Suppressor macrophage (primary cell): ENCODE measurements at places on chromosomes 6 and 20.

- peak; percentile 12 for DNase-seq
Measured at GRCh38 chr20:54622333-54623295, 147.2 kb downstream of the DOK5 start.

DNA sequence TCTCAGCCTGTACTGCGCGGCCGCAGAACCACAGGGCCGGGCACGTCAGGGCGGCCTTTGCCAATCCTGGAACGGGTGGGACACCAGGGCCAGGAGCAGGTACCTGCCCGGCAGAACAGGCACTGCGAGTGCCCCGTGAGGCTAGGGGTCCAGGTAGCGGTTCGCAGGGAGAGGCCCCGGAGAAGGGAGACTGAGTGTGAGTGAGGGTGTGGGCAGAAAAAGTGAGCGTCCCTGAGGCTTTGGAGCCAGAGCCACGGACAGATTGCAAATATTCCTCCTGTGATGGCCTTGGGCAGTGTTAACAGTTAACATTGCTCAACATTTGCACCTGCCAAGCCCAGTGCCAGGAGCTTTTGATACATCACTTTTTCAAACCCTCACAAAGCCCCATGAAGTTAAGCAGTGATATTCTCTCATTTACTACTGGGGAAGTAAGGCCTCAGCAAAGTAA lies 491 bp downstream of the GNMT start:
- DNase-seq = no peak

DNA sequence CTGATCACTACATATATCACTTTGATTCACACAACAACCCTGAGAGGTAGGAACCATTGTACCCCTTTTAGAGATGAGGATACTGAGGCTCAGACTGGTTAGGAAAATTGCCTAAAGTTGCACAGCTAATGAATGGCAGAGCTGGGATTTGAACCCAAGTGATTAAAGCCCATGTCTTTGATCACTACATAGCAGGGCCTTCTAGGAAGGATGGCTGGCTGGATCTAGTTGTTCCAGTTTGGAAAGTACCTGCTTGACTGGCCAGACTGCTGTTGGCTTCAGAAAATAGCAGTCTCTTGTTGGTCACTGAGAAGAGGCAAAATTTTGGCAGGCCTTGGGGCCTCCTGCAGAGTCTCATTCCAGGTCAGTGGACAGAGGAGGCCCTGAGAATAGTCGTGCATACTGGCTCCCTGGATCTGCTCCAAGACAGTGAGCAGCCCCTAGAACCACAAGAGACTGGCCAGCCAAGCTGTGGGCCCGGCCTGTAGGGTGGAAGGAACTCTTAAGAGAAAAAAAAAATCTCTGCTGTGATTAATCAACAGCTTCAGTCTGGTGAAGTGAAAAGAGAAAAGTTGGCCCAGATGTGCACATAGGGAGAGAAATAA lies 17.5 kb downstream of the PPARD start:
- peak; percentile 27 for DNase-seq

- peak; percentile 11 for DNase-seq
Measured at GRCh38 chr20:34083137-34083536, 28.9 kb downstream of the EIF2S2 start.

DNA sequence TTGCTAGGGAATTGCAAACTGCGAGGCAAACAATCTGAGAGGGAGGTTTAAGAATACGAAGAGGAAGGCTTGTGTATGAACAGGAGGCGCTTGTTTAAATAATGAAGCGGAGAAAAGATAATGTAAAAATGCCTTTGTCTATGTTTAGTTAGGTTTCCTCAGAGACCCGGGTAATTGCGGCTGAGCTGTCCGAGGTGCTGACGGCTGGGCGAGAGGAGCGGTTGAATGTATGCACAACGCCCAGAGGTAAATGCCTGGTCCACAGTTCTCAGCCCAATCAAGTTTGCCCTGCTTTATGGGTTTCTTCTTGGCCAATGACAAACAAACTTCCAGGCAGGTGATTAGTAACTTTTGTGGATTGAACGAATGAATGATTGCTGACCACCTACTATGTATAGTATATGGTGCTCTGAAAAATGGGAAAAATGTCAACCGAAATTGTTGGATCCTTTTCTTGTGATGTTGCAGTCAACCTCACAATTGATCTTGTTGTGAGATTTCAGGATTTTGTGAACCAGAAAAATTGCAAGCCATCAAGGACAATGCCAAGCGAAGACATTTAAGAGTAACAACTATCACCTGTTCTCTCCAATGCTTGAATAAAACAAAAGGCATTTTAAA lies 38.3 kb upstream of the SLC32A1 start:
- peak; percentile 25 for DNase-seq

GRCh38 chr6:48027704-48028435 lies 83.1 kb downstream of the PTCHD4 start:
- DNase-seq = no peak

DNA sequence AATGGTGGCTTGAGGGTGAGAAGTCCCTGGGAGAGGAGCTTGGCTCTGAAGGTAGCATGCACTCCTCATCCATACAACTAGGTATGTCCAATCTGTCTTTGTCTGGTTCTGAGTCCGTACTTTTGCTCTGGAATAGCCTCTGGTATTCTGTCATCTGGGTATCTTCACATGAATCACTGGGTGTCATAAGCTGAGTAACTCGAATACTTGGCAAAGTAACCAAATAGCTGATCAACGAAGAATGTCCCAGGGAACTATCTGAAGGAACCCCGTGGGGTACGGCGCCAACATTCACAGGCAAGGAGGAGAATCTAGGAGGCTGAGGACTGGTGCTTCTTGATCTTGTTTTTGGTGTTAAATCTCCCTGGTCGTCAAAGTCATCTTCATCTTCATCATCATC lies 184.8 kb downstream of the HIVEP2 start:
- no peak for DNase-seq

- DNase-seq = peak; percentile 61
Measured at GRCh38 chr6:88165844-88166492, at the start of gene CNR1. Gene CNR1, minus strand, starts transcription at chr6:88166347. Its CDS starts 21,073 bp downstream, at chr6:88145274.

GRCh38 chr20:38260378-38261053 lies at the start of gene KIAA1755:
Gene KIAA1755, minus strand, starts transcription at chr20:38260735. Its CDS starts 235 bp downstream, at chr20:38260500.
- no peak for DNase-seq

DNA sequence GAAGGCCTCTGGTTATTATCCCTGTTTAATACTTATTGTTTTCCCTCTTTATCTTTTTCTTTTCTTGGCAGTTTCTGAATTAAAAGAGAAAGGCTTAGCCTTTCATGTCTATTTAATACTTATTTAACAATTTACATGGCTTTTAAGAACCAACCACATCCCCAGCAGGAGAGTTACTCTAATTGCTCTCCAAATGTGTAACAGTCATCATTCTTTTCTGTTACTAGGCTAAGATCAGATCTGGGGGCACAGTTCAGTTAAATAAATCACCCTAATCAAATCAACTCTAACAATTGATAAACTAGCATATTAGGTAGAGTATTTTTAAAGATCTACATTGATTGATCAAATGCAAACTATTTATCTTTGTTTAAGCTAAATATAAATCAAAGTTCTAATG lies 54.1 kb upstream of the NT5E start:
- no peak for DNase-seq

DNA sequence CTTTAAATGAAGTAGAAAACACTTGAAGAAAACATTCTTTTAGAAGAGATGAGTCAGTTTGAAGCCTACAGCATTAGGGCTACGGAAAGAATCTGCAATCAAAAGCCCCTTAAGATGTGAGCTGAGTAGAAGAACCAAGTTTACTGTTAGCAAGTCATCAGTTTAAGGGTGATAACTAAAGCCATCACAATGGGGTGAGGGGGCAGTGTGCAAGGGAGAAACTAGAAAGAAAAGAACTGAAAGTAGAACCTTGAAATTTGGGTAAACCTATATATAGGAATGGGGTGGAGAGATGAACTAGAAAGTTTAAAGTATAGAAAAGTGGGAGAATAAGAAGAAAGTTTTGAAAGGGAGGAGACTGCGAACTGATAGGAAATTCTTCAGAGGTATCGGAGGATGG lies 212.9 kb downstream of the COL19A1 start:
- no peak for DNase-seq

DNA sequence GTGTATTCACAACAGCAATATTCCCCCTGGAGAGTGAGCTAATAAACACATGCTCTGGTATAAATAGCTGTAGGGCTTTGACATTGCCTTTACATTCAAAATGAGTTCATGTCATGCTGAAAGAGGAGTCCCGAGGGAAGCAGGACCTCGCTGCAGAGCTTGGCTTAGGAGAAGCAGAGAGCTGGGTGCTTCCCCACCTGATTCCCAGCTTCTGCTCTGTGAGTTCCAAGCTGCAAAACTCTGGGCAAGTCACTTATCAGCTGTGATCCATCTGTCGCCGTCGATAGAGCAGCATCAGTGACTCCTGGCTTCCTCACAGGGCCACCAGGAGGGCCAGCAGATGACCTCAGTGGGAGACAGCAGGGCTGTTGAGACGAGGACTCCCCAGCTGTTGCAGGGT lies 241.8 kb downstream of the ANKRD60 start:
- no peak for DNase-seq

GRCh38 chr20:63321148-63321831 lies 28.3 kb downstream of the COL20A1 start:
- no peak for DNase-seq

DNA sequence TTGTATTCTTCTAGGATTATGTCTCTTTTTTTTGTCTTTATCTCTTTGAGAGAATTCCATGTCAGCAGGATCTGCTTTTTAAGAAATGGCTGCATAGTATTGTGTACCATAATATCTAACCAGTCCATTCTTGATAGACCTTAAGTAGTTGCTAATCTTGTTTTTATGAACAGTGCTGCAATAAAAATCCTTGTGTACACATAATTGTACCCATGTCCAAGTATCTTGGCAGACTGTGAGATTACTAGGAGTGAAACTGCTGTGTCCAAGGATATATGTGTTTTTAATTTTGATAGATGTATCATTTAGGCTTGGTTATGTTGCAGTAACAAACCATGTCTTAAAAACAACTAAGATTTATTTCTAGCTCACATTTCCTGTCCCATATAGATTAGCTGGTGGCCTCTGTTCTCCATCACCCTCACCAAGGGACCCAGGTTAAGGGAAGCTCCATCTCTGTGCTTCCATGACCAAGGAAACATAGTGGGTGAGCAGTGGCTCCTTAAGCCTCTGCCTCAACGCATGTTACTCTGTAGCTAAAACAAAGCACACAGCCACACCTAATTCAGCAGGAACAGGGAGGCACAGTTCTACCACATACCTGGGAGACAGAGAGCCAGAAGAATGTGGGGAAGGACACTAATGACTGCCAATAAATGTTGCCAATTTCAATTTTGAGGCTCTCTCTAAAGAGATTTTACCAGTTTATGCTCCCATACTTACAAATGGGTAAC lies 12.1 kb upstream of the SUMO4 start:
- DNase-seq = no peak

GRCh38 chr6:15709651-15710269 lies 46.9 kb upstream of the DTNBP1 start:
- peak; percentile 60 for DNase-seq

- DNase-seq = no peak
Measured at GRCh38 chr6:116406678-116407345, 36.1 kb downstream of the DSE start.

DNA sequence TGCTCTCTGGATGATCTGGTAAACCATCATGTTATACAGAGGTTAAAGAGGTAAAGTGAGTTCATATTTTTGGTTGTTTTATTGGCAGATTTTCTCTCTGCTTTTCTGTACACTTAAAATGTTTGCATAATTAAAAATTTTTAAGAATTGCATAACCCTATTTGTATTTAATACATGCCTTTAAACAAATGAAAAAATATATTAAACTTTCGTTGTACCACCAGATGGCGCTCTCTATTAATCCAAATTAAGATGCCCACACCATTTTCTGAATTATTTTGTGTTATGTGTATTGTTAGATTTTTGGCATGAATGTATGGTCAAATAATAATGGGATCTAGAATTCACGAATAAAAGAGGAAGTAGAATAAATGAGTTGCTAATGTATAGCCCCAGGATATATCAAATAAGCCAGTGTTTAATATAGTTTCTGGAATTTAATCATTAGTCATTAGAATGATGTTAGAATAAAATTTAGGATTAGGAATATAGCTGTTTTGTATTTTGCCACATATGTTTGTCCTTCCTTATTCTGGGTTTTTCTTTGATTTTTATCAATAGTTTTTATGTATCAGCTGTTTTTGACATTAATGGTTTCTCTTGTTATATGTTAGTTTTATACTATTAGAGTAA lies 38.9 kb downstream of the SMAP1 start:
- DNase-seq = peak; percentile 59

DNA sequence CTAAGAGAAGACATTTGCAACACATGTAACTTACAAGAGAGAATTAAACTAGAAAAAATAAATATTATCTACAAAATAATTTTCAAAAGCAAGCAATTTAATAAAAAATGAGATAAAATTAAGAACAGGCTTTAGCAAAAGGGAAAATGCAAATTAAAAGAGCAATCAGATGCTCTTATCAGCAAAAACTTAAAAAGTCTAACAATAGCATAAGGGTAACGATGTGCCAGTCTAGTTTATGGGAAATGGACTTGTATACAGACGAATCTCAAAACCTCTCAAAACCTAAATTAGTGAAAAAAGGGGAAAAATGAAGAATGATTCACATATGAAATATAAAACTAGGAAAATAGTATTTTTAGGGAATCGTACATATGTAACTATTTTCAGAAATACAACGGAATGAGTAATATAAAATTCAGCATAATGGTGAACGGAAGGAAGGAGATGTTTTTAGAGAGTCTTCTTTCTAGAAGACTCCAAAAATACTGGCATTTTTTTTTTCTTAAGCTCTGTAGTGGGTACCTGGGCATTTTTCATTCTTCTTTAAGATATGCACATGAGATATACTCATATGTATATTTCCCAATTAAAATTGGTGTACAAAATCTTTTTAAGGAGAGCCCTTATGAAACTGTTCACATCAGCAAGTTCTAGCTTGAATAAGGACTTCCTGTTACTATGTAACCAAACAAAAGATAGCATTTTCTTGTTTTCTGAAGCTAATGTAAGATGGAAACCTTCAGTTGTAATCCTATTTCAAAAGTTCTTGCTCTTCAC lies 927 bp upstream of the MANEA start:
- DNase-seq = peak; percentile 65

- DNase-seq = no peak
Measured at GRCh38 chr6:140912686-140913085, 1220.0 kb upstream of the GJE1 start.

DNA sequence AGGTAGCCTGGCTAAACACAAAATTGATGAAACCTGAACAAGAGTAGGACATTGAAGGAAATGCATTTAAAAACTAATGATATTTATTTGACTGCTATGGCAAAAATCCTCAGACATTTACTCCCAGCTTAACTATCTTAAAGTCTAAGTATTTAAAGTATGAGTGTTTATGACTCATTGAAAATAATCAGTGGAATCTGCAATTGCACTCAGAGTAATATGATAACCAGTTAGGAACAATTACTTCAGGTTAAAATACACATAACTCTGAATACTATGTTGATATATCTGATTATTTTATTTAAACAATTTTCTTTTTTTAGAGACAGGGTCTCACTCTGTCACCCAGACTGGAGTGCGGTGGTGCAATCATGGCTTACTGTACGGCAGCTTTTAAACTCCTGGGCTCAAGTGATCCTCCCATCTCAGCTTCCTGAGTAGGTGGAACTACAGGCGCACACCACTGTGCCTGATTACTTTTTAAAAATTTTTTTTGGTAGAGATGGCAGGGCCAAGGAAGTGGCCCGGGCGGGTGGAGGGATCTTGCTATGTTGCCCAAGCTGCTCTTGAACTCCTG lies 43.9 kb downstream of the FILIP1 start:
- DNase-seq = no peak
